ENCODE measurements at places on chromosomes 12 and 14.

- no peak for DNase-seq
These were observed 81.9 kb downstream of the DBX2 start for GRCh38 chr12:44968965-44969364.

- DNase-seq: no peak
These were observed 97.8 kb downstream of the SLC6A15 start for GRCh38 chr12:84814664-84815245.

- DNase-seq: peak; percentile 19
These were observed 275.0 kb upstream of the G2E3 start for GRCh38 chr14:30283822-30284446.

- no peak for DNase-seq
These were observed 69.6 kb upstream of the AEBP2 start for GRCh38 chr12:19369691-19370148.

DNA sequence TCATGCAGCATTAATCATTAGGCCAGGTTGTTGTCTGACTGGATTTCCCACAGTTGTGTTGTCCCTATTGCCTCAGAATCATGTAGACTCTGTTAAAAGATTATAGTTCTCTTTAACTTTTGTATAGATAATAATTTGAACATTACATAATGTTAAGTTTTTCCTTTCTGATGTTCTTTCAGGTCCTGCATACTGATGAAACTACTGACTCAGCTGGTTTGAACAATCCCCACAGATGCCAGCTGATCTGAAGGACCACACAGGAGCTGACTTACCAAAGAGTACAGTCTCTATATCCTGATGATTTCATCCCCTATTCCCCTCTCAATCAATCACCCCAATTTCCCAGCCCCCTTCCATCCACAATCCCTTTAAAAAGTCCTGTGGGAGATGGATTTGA is 341.2 kb upstream of the MGAT4C start:
- DNase-seq: no peak

DNA sequence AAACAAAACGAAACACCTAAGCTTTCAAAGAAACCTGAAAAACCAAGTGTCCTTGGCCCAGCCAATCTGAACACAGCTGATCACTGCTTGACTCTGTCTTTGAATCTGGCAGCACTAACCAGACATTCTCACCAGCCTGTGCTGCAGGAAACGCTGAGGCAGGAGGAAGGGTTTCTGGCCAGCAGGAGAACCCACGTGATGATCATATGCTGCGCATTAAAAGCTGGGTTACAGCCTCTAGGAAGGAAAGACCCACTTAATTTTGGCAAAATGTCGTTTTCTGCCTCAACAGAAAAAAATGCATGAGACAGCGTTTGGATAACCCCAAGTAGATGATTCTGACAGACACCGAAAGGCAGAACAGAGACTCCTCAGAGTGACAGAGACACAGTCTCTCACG is 9.8 kb downstream of the APPL2 start:
- no peak for DNase-seq

DNA sequence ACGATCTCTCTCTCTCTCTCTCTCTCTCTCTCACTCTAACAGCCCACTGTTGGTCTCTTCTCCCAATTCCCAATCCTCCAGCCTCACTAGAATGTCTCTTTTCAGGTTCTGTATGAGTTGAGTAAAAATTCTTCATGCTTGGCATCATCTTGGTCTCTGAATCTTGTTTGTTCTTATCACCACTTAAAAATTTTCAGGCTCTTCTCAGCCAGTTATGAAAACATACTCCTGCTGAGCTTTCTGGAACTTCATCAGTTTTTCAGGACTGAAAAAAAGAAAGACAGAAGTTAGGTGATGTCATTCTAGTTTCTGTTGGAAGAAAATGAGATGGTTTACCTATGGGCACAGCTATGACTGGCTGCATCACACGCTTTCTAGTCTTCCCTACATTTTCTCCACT is 11.5 kb upstream of the IL22 start:
- DNase-seq: no peak

DNA sequence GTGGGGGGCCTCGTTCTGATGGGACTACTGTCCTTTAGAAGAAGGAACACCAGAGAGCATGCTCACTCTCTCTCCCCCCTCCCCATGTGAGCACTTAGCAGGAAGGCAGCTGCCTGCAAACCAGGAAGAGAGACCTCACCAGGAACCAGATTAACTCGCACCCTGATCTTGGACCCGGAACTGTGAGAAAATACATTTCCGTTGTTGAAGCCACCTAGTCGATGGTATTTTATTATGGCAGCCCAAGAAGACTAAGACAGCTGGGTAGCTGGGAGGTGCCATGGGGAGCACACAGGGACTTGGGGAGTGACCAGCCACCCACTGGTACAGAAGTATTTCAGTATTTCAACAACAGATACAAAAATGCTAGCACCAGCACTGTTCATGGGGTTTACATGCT is 59.0 kb downstream of the VCPKMT start:
- no peak for DNase-seq

GRCh38 chr14:83184531-83184930 is 1650.9 kb upstream of the SEL1L start:
- DNase-seq: no peak

GRCh38 chr12:32365473-32366064 is 33.8 kb upstream of the FGD4 start:
- peak; percentile 58 for DNase-seq

- DNase-seq: no peak
These were observed 2.4 kb downstream of the FICD start for GRCh38 chr12:108517288-108518100.

- no peak for DNase-seq
These were observed 24.7 kb downstream of the TMEM63C start for GRCh38 chr14:77206261-77206824.
